T-cell (primary cell): ENCODE measurements at places on chromosomes 11 and 22.

- peak; percentile 24 for DNase-seq
These were observed 46.3 kb upstream of the SYT13 start for GRCh38 chr11:45332276-45332934.

DNA sequence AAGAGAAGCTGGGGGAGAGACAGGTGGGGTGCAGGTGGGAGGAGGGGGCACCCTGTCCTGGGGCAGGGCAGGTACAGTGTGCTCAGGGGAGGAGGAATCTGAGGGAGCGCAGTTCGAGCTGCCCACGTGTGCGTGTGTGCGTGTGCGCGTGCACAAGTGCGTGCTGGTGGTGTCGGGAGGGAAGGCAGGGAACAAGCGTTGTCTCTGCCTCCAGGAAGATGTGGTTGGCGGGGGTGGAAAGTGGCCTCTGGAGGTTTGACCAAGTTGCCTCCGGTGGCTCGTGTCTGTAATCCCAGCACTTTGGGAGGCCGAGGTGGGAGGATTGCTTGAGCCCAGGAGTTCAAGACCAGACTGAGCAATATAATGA lies 49.9 kb upstream of the THY1 start:
- DNase-seq, result no peak

- DNase-seq, result no peak
These were observed 17.9 kb downstream of the APLNR start for GRCh38 chr11:57219021-57219627.

GRCh38 chr22:46517255-46517761 lies 20.1 kb downstream of the CELSR1 start:
- DNase-seq, result no peak

DNA sequence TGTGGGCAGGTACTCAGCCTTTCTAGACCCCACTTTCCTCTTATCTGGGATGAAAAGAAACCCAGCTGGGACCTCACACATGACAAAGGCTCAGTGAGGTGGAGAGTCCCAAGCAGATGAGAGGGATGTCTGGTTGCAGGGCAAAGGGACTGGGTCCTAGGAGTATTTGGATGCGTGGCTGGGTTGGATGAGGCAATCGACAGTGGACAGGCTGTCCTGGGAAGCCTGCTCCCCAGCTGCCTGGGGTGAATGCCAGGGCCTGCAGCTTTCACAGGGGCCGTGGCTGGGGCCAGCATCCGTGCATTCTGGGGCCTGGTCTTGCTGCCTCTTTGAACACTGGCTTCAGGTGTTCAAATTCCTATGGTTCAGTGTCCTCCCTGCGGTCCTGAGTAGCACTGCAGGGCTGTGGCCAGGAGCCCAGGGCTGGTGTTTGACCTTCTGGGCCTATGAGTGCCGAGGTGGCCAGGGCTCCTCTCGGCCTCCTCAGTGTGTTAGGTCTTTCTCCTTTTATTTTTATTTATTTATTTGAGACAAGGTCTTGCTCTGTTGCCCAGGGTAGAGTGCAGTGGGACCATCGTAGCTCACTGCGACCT lies 65.3 kb downstream of the MCM5 start:
- DNase-seq, result no peak

DNA sequence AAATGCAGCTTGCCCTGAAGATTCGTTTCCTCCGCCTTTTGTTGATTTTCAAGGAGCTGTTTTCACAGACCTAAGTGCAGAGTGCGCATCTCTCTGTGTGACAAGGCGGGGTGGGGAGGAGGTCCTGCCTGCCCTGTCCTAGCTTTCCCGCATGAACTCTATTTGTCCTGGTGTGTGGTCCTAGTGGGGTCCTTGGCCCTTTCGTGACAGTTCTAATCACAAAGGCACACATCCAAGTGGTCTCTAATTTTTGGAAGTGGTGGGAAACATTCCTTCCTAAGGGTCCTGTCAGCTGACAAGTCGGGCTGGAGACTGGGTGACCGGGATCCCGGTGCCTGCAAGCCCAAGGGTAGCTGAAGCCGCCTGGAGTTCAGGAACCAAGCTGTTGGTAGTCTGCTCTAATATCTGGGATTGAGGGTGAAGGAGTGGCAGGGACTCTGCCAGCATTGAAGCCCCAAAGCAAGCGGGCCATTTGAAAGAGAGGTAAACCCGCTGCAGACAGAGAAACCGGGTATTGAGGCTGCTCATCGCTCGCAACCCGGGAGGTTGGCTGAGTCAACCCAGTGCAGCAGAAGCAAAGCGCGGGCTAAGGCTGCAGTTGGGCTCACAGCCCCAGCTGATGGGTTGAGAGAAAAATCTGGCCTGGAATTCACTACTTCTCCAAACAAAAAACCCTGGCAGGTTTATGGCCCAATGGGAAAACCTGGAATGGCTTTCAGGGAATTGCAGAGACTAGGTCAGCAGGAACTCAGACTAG lies 28.1 kb upstream of the FBXO3 start:
- no peak for DNase-seq

DNA sequence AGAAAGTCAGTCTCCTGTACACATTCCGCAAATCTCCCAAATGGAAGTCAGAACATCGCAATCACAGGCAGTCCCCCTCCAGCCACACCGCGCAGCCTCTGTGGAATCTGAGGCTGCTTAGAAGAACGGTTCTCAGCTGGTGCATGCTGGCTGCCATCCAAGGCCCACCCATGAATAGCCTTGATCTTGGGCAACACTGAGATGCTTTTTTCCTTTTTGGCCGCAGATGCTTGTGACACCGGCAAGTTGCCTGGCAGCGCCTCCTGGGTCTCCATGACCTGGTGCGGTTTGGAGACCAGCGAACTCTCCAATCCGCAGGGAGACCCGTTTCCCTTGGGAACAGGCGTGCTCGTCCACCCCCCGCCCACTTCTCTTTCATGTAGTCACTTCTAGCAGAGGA lies 26.3 kb upstream of the PHF21B start:
- no peak for DNase-seq

DNA sequence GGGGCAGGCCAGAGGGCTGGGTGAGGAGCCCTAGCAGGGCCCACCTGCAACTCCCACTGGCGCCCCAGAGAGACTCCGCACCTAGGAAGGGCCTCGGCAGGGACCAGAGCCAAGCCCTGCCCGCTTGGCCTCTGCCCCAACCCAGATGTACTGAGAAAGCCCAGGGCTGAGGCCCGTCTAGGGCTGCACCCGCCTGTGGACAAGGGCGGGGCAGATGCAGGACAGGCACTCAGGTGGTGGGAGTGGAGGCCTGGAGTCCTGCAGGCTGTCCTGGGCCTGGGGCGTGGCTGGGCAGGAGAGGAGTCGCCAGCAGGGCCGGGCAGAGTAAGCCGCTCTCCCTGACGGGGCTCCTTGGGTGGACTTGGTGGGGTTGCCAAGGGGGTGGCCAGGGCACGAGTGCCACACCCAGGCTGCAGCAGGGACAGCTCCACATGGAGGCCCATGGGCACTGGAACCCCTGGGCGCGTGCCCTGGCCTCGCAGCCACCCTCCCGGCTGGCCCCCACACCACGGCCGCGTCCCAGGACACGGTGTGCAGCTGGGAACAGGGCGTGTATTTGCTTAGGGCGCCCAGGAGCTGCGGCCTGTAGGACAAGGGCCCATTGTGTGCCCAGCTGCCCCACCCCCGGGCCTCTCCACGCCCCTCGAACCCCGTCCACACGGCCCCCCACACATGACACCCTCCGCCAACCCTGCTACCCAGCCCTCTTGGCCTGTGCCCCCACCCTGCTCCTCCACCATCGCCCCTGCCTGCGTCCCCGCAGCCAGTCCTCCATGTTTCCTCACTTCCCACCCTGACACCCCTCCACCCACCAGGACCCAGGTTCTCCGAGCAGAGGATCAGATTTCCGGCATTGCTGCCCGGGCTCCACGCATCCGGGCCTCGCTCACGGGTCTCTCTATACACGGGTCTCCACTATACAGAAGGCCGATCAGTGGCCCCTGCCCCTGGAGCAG lies 11.3 kb upstream of the PIM3 start:
- no peak for DNase-seq

DNA sequence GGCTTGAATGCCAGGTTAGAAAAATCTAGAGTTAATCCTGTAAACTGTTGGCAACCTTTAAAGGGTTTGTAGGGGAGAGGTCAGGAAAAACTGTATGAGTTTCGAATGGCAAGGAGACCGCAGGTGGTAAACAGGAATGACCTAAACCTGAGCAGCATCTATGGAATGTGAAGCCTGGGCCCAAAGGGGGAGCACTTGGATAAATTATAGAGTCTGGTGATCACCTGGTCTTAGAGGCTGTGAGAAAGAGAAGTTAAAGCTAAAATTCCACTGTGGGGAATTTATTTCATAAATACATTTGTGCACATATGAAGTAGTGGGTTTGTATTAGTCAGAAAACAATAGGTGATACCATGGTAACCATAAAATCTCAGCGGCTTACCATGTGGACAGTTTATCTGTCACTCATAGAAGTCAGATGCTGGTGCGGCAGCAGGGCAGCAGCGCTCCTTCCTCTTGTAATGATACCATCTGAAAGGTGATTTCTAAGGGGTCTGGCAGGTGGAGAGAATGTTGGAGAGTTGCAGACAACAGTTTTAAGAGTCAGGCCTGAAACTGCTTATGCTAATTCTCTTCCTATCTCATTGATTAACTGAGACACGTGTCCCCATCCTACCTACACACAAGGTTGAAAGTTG lies 1104.4 kb upstream of the CCDC90B start:
- no peak for DNase-seq

DNA sequence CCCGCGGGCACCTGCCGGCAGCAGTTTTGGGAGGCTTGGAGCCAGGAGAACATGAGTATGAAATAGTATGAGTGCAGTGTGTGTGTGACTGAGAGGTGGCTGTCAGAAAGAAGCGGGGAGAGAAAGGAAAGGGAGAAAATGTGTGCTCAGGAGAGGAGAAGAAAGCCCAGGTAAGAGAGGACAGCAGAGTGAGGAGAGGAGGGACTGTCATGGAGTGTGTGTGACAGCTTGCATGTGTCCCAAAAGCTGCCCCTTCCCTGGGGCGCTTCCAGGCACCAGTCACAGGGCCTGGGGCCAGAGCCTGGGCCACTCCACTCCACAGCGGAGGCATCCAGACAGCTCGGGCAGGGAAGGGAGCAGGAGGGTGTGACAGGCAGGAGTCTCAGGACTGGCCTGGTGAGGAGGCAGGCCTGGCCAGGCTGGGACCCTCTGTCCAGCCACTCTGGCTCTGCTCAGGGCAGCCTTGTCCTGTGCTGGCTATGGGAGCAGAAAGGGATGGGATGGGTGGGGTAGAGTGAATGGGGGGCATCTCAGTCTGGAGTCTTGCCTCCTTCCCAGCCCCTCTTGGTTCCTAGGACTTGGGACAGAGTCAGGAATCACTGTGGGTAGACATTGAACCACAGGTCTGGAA lies 949 bp downstream of the MMP11 start:
- DNase-seq, result no peak

GRCh38 chr11:8698917-8699441 lies 16.4 kb downstream of the RPL27A start:
- no peak for DNase-seq

GRCh38 chr11:47620836-47621378 lies 21.5 kb downstream of the MTCH2 start:
- no peak for DNase-seq

DNA sequence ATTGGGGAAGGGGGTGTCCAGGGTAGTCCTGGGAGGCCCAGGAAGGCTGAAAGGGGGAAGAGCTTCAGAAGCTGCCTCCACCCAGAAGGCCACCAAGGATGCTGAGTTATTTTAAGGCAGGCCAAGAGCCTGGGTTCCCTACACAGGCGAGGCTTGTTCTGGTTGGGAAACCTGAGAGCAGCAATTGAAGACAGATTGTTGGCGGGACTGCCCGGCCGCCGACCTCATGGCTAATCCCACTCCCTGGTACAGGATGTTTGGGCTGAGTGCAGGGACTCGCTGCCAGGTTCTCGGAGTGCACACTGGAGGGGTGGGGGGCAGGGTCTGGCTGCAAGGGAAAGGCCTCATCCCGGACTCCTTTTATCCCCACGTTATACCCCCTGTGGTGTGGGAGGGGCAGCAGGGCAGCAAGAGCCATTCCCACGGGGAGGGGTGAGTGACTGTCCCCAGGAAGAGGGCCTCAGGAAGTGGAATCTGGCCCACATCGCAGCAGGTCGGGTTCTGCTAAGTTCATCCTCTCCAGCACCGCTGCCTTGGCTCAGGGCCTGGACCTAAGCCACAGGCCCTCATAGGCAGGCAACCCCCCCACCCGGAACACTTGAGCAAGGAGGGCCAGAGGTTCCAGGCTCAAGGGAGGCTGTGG lies 43.6 kb upstream of the PRR5 start:
- DNase-seq, result no peak

GRCh38 chr22:27867085-27867952 lies 51.7 kb downstream of the PITPNB start:
- no peak for DNase-seq

GRCh38 chr11:13966013-13966412 lies 3.5 kb downstream of the SPON1 start:
- no peak for DNase-seq

- no peak for DNase-seq
These were observed 58.5 kb downstream of the CSNK2A3 start for GRCh38 chr11:11294551-11294855.

DNA sequence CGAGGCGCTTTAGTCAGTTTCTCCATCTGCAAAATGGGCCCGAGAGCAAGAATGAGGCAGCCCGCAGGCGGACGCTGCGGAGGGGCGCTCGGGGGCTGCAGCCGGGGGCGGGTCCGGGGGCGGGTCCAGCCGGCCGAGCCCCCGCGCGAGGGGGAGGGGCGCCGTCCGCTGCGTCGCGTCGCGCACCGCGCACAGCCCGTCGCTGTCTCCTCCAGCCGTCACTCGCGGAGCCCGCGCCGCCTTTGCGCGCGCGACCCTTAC lies 282 bp downstream of the PC start:
- no peak for DNase-seq

DNA sequence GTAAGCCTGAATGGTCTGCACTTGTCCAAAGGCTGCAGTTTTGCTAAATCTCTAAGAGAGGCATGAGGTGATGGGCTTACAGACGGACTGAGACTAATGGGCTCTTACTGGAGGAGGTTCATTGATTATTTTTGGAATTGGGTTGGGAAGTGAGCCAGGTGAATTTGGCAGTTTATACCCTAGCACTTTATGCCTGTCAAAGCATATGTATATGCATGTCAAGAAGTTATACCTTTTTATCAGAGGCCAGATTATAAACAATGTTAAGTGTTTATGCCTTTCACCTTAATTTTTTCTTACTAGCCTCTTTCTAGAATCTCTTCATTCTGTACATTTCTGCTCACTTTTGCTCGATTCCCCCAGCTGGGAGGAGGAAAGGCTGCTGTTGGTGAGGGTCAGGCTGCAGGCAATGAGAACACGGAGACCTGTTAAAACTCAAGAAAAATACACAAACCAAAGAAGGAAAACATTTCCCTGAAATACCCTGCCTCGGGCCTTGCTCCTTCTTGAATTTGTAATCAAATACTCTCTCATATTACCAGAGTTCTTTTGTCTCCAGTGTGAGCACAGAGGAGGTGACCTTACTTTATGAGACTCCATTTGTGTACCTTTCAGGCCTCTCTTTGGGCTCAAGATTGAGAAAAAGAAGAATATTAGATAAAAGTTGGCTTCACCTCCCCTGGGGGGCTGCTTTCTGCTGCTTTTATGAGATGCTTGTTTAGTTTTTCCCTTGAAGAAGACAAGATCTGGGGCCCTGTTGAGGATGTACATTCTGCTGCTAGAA lies 19.6 kb downstream of the NAT10 start:
- DNase-seq, result no peak
